ENCODE measurements at places on chromosomes 5 and 9.

- DNase-seq, result peak; percentile 28
Observed at GRCh38 chr9:135468854-135469521, 10.6 kb upstream of the PPP1R26 start.

- no peak for DNase-seq
Observed at GRCh38 chr9:114602620-114603019, 8.5 kb upstream of the TMEM268 start.

DNA sequence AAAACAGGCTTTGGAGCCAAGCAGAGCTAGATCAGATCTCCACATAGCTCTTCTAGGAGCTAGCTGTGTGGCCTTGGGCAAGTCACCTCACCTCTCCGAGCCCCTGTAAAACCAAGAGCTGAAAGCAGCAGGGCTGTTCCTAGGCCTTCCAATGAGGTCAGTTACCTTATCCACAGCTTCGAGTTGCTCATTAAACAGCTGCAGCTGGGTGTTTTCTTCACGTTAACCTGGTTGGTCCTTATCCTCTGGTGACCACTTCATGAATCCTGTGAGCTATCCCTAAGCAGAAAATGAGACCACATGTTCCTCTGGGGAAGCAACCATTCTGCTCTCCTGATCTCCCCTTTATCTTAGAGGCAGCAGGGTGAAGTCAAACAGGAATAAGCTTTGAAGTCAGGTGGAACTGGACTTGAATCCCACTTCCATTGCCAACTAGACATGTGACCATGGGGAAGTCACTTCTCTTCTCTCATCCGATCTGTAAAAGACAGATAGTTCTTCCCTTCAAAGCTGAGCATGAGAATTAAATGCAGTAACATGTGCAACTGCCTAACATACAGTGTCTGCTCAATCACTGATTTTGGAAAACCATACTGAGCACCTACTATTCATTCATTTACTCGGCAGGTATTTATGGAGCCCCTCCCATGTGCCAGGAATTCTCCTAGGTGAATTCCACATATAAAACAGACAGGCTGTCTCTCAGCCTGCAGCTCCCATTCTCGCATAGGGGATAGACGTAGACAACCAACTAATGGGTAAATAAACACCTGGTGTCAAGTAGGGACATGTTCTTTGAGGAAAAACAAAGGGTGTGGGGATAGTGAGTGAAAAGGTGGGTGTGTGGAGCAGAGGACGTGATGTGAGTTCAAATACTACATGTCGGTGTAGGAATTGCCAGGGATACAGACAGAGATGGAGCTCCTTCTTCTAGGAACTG, 111.7 kb upstream of the BOD1 start:
- DNase-seq, result no peak

DNA sequence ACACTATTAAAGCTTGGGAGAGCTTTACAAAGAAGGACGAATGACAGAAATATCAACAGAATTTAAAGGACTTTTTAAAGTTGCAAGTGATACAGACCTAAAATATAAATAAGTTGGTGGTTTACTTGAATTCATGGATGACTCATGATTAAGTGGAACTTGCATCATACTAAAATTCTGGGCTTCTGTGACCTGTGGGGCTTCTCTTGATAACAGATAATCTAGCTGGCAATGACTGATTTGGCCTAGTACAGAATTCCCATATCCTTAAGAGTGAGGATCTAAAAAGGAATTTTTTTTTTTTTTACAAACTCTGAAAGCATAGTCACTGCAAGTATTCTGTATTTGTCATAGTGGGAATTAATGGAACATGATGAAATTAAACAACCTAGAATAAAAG, 543.7 kb upstream of the SGCD start:
- no peak for DNase-seq

DNA sequence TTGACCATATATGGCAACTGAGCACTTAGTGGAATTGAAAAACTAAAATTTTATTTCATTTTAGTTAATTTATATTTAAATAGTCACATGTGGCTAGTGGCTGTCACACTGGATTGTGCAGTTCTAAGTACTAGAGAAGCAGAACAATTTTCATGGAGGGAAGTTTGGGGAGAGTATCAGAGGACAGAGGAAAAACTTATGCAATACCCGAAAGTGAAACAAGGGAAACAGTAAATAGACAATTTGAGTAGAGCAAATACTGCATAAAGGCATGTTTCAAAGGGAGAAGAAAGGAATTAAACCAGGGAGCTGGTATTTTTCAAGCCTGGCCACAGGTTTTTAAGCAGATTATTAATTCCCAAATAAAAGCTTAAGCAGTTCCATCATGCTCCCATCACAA, 590.5 kb upstream of the RORB start:
- DNase-seq, result no peak

- DNase-seq, result no peak
Observed at GRCh38 chr5:124343451-124343867, 403.0 kb downstream of the ZNF608 start.

DNA sequence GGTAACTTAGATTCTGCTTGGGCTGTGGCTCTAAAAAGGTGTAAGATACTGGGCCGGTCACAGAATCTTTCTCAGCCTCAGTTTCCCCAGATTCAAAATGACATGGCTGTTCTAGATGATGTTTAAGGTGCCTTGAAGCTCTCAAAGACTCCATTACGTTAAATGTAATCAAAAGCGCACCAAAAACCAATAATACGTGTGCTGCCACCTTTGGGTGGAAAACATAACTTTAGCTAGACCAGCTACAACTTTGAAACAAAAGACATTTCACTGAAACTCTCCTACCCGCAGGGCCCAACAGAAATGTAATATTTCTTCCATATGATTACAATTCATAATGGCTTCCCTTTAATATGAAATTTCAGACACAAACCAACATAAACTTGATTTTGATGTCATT, 35.0 kb upstream of the PCSK5 start:
- DNase-seq, result no peak

GRCh38 chr9:73892335-73892734, 604.8 kb upstream of the RORB start:
- DNase-seq, result no peak

GRCh38 chr9:129633848-129634247, 7.9 kb downstream of the NTMT1 start:
- no peak for DNase-seq

DNA sequence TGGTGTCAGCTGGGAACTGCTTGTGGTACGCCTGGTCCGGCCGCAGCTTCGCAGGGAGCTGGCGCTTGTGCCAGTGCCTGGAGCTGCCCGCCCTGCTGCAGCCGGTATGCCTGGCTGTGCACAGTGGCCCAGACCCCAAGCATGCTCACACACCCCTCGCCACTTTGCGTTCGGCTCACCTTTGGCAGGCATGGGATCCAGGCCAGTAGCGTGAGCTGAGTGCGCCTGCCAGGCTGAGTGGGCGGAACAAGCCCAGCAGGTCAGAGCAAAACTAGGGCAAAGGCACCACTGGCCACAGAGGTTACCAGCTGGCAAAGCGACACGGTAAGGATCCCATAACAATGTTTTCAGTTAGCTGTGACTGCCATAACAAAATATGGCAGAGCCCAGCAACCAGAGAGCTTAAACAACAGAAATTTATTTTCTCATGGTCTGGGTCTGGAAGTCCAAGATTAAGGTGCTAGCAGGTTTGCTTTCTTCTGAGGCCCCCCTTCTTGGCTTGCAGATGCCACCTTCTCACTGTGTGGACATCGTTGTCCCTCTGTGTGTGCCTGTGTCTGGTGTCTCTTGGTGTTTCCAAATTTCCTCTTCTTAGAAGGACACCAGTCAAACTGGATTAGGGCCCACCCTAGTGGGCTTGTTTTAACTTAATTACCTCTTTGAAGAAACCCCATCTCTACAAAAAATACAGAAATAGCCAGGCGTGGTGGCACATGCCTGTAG, 61.6 kb downstream of the PSAT1 start:
- no peak for DNase-seq

GRCh38 chr5:143496943-143497342, 93.5 kb upstream of the NR3C1 start:
- DNase-seq, result no peak

DNA sequence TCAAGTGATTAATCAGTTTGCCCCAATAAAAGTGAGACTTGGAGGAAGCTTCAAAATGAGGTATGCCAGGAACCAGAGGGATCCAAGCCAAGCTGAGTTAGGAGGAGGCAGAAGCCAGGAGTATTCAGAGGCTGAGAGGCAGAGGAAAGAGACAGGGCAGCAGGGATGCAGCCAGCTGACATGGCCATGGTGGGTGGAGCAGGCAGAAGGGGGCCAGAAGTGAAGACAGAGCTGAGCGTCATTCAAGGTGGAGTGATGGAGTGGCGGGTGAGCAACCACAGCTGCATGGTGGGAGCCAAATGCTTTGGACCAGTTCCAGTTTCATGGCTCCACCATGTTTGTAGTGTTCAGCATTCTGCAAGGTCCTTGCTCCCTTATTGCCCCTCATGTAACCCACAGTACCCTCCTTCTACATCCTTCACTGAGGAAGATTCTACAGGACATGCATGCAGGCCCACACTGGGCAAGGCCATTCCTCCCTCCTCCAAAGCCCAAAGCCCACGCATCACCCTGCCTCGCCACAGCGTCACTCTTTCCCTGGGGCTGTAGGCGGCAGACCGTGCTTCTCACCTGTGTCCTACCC, 100.6 kb downstream of the FSTL4 start:
- DNase-seq, result no peak

GRCh38 chr5:1666812-1667588, 132.6 kb downstream of the MRPL36 start:
- no peak for DNase-seq

GRCh38 chr5:172059661-172060100, 53.2 kb upstream of the FBXW11 start:
- no peak for DNase-seq

DNA sequence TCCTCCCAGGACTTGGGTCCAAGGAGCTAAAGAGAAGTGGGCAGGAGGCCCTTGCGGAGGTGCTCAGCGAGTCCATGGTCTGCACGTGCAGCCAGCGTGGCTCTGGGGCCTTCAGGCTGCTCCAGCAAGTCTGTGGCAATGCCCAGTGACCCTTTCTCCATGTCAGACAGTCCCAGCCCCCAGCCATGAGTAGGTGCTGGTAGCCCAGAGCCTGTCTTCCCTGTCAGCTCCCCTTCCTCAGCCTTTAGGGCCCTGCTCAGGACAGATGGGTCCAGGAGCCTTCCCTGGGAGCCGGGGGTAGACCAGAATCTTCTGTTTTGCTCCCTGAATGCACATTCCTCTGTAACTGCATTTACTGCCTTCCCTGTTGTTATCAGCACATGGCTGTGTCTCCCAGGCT, 147.2 kb upstream of the IRX2 start:
- DNase-seq, result no peak

DNA sequence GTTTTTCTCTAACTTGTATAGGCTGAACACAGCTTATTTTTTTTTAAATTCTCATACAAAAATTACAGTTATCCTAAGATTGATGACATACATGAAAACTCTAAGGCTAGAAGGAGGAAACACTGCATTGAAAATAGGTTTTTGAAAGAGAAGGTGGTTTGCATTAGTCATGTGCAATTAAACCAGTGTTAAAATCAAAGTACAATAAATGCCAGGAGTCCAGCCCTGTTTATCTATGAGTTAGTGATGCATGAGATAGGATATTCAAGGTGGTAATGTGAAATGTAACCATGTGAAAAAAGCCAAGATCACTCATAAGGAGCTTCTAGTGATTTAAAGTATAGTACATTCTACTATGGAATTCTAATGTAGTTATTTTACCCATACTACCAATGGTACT, 444.9 kb upstream of the CYLC2 start:
- DNase-seq, result no peak

DNA sequence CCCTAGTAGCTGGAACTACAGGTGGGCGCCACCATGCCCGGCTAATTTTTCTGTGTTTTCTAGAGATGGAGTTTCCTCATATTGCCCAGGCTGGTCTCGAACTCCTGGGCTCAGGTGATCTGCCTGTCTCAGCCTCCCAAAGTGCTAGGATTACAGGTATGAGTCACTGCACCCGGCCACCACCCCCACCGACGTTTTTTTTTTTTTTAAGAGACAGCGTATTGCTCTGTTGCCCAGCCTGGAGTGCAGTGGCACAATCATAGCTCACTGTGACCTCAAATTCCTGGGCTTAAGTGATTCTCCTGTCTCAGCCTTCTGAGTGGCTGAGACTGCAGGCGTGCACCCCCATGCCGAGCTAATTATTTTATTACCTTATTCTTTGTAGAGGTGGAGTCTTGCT, 38.2 kb downstream of the WDR70 start:
- no peak for DNase-seq

GRCh38 chr9:23686257-23686656, 139.8 kb downstream of the ELAVL2 start:
- DNase-seq, result no peak

GRCh38 chr5:138105709-138106108, 21.9 kb downstream of the WNT8A start:
- no peak for DNase-seq

DNA sequence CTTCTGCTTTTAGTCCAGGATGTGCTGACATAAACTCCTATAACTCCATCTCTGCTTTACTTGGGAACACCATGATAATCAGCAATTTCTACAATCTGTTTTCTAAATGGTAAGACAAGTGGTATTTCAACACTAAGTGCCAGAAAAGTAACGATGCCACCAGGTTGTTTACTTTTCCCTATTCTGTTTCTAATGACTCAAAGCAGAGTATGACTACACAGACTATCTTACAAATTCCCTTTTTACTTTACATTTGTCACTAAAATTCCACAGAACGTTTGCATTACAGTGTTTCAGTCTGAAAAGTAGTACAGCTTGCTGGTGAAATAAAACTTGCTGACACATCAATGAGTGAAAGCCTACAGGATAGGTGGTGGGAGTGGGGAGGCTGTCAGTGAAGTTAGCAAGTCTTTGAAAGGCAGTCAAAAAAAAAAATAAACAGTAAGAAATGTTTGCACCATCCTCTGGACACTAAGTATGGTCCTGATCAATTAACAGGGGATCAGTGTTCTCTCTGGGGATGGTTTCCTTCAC, 186.5 kb downstream of the LURAP1L start:
- no peak for DNase-seq

GRCh38 chr5:122030251-122030650, 47.8 kb downstream of the LOX start:
- DNase-seq, result no peak

DNA sequence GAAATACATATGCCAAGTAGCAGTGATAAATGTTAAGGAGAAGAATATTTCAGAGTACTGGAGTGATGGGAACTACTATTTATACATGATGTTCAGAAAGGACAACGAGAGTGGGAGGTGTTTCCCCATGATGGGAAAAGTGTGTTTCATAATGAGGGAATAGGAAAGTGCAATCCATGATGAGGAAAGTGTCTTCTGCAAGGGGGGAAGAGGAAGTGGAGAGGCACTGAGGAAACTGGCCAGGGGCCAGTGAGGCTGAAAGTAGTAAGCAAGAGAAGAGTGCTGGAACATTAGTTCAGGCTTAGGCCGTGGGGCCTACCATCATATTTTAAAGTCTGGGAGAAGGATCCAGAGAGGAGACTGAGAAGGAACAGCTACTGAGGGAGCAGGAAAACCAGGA, 327.2 kb downstream of the SLF1 start:
- no peak for DNase-seq

Data from stimulated activated CD4-positive, alpha-beta T cell treated with anti-CD3 and anti-CD28 coated beads, TNF-alpha, amount 100 ng/mL, for 1 hour (primary cell).